ENCODE measurements at places on chromosomes 3 and 15.

DNA sequence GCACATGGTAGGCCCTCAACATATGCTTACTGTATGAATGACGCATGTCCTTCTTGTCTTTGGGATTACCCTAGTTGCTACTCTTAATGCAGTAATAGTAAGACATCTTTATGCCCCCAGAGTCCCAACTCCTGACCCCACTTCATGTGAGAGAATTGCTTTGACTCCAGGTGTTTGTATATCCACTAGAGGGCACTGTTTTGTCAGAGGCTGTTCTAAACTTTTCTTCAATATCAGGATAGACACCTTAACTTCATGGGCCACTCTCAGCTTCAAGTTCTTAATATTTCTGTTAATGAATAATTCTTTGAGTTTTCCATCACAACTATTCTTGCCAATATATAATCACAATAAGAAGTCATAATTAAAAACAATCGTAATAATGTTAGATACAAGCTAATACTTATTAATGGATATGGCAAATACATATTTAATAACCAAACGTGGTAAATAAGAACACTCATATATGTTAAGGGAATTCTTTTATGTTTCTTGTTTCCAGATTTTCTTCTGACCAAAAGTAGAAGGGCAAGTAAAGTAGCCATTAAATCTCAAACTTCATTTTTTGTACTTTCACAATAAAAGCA lies 337.2 kb upstream of the DNAJC19 start:
- DNase-seq, result no peak

- no peak for DNase-seq
These were observed 22.0 kb upstream of the SPTSSB start for GRCh38 chr3:161393310-161393709.

- DNase-seq, result no peak
These were observed 51.9 kb downstream of the GOLM2 start for GRCh38 chr15:44340410-44340809.

GRCh38 chr3:99626417-99626788 lies 12.0 kb upstream of the COL8A1 start:
- no peak for DNase-seq

- no peak for DNase-seq
These were observed 152.2 kb downstream of the CHDH start for GRCh38 chr3:53694046-53694445.

DNA sequence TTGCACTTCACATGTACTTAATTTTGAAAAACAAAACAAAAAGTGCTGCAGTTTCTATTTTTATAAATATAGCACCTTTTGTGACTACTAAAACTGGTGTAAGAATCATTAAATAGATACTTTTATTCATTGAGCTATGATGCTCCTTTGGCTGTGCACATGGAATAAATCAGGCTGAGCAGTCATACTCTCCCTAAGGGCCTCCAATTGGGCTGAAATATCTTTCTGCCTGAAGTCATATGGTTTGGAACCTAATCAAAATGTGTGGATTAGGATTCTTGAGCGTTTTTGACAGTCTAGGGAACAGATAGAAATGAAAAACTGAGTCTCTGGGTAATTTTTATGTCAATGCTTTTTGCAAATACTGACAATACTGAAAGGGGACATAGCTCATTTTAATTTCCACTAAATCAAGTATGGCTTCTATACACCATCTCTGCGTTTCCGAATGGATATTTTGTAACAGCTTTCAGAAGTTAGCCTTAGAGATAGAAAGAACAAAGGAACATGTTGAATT lies 392.2 kb upstream of the ROBO1 start:
- no peak for DNase-seq

GRCh38 chr15:43127752-43128151 lies 5.6 kb upstream of the TMEM62 start:
- peak; percentile 96 for DNase-seq

- DNase-seq, result peak; percentile 93
These were observed 8.9 kb downstream of the TPM1 start for GRCh38 chr15:63051156-63052066.

DNA sequence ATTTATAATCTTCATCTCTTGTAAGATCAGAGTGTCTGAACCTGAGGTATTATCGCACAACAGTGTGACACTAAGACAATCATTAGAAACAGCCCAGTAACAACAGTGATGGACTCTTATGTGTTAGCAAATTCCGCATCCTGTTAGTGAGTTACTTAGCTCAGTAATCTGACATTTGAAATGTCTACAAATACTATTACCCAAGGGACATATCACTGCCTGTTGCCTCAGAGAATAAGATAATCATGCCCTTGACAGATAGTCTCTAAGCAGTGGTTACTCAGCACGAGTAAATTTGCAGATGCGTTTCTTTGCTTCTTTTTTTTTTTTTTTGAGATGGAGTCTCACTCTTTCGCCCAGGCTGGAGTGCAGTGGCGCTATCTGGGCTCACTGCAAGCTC lies 13.4 kb upstream of the RTP1 start:
- no peak for DNase-seq

DNA sequence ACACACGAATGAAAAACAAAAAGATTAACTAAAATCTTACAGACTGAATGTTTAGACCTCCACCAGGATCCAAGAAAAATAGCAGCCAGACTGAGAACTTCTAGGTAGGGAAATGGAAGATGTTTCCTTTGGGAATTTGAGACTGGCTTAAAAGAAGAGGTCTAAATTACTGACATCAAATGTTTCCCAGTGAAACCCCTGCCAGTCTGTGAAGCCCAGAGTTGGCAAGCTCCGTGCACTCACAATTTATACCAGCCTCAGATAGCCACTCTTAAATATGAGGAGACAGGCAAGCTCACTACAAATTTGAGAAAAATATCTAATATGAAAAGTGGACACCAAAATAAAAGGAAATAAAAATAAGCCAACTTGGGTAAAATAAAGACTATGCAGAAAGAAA lies 700.5 kb upstream of the ZNF385D start:
- DNase-seq, result no peak

- no peak for DNase-seq
These were observed 250.2 kb downstream of the FAM43A start for GRCh38 chr3:194935632-194936470.

- no peak for DNase-seq
These were observed 3.8 kb upstream of the SLCO3A1 start for GRCh38 chr15:91849749-91850161.

- DNase-seq, result no peak
These were observed 19.2 kb upstream of the MFGE8 start for GRCh38 chr15:88932271-88932874.

- DNase-seq, result no peak
These were observed 152.6 kb downstream of the PDZRN3 start for GRCh38 chr3:73471986-73472787.

DNA sequence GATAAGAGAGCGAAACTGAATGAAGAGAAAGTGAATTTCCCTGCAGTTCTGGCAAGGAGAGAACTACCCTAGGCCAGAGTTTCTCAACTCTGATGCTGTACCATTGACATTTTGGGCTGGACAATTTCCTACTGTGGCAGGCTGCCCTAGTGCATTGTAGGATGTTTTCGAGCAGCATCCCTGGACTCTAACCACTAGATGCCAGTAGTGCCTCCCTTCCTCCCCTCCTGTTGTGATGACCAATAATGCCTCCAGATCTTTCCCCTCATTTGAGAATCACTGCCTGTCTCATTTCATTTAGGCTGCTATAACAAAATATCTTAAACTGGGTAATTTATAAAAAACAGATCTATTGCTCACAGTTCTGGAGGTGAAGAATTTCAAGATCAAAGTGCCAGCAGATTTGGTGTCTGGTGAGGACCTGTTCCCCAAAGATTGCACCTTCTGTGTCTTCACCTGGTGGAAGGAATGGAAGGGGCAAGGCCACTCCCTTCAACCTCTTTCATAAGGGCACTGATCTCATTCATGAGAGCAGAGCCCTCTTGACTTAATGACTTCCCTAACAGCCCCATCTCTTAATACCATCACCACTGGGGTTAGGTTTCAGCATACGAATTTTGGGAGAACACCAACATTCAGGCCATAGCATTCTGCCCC lies 188.9 kb upstream of the MEIS2 start:
- DNase-seq, result no peak

GRCh38 chr3:53274938-53275605 lies 19.2 kb upstream of the TKT start:
- DNase-seq, result no peak

DNA sequence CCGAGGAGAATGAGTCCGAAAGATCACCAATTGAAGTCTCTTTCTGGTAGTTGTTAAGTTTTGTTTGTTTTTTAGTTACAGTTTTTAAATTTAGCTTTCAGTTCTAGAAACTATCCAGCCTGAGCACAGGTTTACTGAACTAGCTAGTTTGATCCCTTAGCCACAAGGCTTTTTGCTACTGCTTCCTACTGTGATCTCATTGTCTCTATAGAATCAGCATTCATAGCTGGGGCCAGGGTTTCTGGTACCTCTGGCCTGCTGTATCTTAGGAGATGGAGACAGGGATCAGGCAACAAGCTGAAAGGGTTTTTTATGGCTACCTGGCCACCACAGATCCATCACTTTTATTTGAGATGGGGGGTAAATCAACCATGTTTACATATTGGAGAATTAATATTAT lies 37.0 kb downstream of the GOLM2 start:
- DNase-seq, result no peak
